H1 (cell line): ENCODE measurements at places on chromosomes 3 and 15.

DNA sequence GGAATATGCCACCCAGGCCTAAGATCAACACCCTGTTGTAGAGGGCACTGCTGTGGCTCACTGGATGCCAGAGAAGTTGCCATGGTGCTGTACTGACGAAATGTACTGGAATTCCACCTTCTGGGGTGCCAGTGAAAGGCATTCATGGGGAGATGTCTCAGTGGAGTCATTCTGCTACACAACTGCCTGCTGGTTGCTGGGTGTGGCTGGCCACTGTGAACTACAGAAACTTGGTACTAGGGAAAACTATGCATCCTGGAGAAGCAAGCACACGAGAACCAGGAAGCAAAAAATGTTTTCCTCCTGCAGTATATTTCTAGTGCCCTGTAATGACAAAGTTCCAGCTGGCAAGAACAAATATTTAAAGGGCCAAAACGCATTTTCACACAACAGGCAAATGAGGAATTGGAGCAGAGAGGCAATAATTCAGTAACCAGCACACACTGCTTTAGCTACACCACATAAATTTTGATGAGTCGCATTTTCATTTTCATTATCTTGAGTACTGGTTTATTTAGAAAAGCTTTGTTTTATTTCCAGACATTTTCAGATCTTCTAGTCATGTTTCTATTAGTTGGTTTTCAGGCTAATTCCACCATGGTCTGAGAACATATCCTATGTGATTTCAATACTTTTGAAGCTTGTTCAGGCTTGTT is 18.3 kb upstream of the RFX7 start:
- no peak for DNase-seq

DNA sequence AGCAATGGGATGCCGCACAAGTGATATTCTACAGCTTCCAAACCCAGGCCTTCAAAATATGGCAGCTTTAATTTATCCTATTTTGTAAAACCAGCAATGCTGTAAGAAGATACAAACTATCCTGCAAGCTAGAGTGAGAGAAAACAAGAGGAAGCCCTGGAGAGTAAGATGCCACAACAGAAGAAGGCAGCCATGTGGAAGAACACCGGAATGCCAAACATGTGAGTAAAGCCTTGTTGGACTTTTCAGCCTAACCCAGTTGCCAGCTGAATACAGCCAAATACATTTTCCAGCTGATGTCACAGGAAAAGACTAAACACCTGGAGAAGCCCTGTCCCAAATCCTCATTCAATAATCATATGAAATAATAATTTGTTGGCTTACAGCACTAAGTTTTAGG is 1115.1 kb upstream of the CADM2 start:
- no peak for DNase-seq

GRCh38 chr3:46119709-46120498 is 88.2 kb downstream of the CCR1 start:
- DNase-seq: no peak

DNA sequence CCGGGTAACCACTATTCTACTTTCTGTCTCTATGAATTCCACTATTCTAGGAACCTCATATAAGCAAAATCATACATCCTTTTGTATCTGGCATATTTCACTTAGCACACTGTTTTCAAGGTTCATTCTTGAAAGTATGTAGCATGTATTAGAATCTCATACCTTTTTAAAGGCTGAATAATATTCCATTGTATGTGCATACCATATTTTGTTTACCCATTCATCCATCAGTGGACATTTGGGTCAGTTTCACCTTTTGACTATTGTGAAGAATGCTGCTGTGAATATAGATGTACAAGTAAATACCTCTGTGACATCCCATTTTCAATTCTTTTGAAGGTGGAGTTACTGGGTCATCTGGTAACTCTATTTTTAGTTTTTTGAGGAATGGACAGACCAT is 36.6 kb upstream of the SEC22A start:
- DNase-seq: no peak

DNA sequence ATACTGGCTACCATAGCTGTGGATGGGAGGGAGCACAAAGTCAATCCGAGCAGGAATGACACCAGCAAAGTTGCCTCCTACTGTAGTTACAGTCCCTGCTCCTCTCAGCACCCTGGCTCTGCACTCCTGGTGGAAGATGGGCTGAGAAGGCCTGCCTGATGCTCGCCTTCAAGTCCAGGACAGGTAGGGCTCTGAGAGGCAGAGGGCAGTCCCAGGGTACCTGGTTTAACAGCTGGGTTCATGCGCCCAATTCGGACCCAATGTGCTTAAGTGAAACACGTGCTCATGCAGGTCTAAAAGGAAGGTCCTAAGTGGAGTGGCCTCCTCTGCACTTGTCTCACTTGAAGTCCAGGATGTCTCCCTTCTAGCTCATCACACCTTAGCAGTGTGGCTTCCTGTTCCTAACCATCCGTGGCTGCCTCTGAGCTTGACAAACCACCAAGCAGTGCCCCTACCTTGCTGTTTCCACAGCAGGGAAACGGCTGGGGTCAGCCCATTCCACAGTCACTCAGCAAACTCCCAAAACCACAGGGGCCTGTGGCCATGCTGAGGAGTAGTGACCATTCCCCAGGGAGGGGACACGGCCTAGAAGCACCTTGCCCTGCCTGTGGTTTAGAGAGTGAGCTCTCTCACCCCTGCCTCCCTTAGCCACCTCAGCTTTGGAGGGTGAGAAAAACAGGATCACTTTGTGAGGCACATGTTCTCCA is 3.9 kb upstream of the MUSTN1 start:
- DNase-seq: no peak

DNA sequence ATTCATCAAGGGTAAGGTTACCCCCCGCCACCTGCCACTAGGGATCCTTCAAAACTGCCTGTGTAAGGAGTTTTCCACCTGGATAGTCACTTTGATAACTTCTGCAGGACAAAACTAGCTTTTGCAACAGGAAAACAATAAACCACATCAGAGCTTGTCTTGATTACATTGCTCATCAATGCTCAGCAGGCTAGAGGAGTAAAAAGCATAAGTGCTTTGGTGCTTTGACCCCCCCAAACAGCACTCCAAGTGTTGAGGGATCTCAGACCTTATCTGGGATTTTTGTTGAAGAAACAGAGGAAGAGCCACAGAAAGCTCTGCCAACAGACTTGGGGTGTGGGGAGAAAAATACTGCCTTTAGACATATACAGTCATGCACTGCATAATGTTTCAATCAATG is 10.8 kb upstream of the PHLDB2 start:
- no peak for DNase-seq

- no peak for DNase-seq
These were observed 40.2 kb downstream of the ARPP21 start for GRCh38 chr3:35679409-35680080.

GRCh38 chr3:196654735-196655090 is 15.2 kb downstream of the NRROS start:
- no peak for DNase-seq

DNA sequence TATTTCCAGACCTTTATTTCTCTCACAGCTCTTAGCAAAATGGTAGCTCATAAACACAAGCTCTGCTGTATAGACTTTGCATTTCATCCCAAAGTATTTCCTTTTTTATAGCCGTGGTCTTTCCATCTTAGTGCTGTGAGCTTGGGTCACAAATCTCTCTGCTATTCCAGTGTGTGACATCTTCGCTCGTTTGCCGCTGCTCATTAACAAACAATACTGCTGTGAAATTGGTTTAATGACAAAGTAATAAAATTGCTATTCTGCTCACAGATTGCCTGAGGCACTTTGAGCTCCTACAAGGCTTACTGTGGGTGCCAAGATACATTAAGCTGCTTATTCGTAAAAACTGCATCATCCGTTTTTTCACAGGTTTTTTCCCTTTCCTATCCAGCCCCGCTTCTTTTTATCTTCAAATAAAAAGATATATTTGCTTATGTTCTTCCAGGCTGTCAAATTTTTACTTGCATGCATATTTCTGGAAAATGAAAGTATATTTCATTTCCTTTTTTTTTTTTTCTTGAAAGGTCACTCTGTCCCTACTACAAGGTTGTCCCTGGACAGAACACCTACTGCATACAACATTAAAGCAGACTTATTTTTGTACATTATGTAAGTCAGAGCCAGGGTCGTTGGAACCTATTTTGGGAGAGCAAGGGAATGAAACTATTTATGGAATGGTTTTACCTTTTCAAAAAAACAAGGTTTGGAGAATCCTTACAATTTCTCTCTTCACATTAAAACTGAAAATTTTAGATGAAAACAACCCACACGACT is 174.5 kb downstream of the MEIS2 start:
- no peak for DNase-seq

DNA sequence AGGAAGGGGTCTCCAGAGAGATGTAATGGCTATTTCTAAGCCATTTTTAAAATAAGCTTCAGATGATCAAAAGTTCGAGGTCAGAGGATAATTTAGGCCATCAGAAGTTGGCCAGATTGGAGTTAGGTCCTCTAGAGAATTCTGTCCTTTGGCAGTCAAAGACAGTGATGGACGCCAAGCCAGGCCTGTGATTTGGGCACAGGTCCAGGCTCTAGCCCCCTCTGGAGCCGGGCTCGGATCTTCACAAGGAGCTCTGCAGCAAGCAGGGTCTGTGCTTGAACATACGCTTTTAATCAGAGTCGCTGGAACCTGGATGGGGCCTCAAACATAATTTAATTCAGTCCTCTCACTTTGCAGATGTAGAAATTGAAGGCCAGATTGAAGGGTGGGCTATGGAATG is 151.4 kb upstream of the BCL6 start:
- no peak for DNase-seq

- no peak for DNase-seq
These were observed 14.0 kb downstream of the VGLL4 start for GRCh38 chr3:11629716-11630115.

- DNase-seq: no peak
These were observed 492.6 kb downstream of the TUSC7 start for GRCh38 chr3:117201901-117202774.

DNA sequence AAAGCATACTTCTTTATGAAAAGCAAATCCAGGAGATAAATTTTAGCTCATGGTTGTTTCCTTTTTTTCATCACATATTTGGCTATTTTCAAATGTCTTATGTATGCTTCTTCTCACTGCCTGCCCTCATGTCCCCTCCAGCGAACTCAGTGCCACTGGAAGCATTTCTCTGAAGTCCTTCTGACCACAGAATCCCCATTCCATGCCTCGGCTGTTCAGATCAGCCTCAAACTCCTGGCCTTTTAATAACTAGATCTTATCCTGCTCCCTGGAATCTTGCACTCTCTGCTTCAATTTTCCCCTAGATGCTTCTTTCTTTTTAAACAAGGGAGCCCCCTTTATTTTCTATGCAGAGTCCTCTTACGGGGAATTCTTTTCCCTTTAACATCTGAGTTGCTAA is 10.1 kb downstream of the ETV5 start:
- DNase-seq: no peak

GRCh38 chr3:136819392-136819730 is 435 bp downstream of the SLC35G2 start:
- no peak for DNase-seq

DNA sequence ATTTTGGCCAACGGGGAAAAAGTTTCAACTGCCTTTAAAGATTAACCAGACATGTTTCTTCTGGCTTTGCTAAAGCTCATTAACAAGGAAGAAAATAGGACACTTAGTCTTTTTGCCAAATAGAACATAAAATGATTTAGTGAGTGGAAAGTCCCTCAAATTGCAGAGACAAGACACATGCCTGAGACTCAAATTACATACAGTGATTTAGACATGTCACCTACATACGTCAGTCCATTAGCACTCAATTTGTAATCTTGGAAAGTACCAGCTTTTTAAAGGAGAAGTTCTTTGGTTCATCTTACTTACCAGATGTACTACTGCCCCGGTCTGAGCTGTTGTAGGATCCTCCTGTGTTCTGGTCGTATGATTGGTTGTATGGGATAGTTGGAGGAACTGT is 1134.2 kb downstream of the ROBO1 start:
- DNase-seq: no peak
